ENCODE measurements at places on chromosomes 1 and 21.
A peak's percentile ranks its signal among the peaks of the same experiment; 100 is the strongest.

GRCh38 chr1:223531742-223532341 is 133.7 kb downstream of the CAPN8 start:
- peak; percentile 32 for DNase-seq

DNA sequence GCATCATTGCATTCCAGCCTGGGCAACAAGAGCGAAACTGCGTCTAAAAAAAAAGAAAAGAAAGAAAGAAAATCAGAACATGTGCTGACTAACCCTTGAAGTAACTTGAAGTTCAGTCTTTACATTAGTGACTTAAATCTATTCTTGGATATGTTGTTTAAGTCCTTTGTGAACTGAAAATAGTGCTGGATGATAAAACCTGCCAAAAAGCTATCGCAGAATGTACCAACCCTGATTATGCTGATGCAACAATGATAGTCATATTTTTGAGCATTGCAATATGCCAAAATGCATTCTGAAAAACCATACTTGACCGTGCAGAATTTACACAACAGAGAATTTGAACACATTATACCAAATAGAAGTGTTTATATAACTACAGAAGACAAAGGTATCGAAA is 30.7 kb downstream of the SHISAL2A start:
- no peak for DNase-seq

DNA sequence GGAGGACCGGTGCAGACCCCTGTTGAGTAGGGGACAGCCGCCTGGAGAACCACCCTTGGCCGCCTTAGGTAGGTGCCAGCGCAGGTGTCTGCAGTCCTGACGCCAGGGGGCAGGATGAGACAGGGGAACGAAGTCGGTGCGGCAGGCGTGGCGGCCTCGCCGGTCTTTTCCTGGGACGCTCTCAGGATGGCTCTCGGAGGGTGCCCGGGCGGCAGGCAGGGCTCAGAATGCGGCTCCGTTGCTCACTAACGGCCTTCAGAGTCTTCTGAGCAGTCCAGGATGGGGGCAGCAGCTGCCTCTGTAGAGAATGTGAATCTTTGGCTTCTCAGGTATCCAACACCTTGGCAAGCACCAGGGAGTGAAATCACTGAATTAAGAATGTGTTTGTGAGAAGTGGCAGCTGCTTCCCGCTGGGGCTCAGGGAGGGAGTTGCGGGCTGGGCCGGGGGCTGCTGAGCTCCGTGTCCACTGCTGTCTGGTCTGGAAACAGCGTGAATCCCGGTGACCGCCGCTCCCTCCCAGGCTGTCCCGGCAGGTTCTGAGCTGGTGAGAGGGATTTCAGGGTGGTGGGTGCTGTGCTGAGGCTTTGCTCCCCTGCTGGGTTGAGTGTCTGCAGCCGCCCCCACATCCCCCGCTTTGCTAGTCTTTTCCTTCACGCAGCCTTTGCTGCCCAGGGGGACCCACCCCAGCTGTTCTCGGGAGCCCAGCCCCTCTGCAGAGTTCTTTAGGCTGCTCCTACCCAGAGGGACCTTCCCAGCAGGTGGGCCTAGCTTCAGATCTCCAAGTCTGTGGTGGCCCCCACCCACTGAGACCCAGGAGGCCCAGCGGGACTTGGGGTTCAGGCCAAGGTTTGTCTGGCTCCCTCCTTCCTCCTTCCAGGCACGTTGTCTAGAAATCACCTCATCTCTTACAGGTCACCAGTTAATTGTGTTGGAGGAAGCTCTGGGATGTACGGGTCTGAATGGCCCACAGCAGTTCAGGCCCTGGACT is 11.1 kb upstream of the C1orf174 start:
- DNase-seq: peak; percentile 85

DNA sequence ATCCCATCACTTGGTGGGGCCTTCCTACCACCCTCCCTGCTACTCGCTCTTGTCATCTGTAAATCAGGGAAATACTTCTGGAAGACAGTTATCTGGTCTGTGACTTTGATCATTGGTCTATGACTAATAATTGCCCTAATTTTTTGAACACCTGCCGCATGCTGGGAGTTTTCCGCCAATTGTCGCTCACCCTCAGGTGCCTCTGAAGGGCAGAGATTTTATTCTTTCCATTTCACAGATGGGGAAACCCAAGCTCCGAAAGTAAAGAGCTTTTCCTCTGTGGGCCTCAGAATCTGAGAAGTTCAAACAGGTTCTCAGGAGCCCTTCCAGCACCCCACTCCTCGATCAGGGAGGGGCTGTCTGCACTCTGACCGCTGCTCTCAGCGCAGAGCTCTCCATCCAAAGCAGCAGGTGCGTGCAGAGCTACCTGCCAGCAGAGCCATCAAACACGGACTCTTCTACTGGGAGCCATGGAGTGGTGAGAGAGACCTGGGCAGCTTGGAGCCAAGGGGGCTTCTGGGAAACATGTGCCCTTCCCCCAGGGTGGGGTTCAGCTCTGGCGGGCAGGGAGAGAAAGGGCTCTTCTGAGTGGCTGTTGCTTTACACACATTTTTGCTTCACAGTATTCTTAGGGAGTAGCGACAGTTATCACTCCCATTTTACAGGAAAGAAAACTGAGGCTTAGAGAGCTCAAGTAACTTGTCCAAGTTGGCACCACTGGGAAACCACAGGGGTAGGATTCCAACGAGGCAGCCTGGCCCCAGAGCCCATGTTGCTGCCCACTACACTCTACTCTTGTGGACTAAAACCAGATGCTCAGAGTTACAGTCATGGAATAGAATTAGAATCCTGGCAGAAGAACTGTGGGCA is 5.8 kb upstream of the RUNX3 start:
- DNase-seq: peak; percentile 71

GRCh38 chr21:21806711-21807597 is 808.7 kb downstream of the NCAM2 start:
- DNase-seq: no peak

DNA sequence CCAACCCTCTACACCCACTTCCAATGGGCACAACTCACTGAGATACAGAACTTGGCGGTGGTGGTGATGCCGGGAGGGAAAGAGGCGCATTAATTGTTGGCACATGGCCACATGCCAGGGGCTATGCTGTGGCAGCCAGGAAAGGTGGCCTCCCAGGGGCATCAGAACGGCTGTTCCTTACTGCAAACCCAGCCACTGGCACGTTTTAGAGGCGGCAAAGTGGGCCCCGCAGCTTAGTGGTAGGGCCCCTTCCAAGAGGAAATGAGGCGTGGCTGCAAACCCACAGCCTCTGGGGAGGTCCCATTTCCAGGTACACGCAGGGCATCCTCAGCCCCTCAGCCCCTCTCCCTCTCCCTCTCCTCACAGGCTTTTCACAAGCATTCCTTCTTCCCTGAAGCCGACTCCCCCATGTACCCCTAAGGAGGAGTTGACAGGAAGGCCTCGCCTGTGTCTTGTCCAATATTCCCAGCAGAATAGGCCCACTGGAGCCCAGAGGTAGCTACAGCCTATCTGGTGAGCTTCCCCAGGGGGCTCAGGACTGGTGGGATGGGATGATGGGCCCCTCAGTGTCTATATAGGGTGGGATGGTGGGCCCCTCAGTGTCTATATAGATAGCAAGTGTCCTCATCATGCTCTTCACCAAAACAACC is 166.2 kb downstream of the CLIC6 start:
- DNase-seq: no peak

DNA sequence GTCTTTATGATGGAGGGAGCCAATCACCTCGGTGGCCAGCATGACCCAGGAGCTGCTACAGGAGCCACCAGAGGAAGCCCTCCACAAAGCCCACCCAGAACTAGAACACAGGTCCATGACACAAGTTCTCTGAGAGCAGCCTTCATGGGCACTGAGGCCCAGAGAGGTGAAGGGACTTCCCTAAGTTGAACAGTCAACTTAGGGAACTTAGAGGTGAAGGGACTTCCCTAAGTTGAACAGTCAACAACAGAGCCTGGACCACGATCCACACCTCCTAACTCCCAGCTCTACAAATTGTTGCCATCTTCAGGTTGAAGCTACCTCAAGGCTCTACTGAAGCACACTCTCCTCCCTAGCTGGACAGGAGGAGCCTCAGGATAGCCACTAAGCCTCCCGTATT is 132.7 kb downstream of the CCDC185 start:
- no peak for DNase-seq

GRCh38 chr1:113416496-113416895 is 26.2 kb downstream of the MAGI3 start:
- no peak for DNase-seq

DNA sequence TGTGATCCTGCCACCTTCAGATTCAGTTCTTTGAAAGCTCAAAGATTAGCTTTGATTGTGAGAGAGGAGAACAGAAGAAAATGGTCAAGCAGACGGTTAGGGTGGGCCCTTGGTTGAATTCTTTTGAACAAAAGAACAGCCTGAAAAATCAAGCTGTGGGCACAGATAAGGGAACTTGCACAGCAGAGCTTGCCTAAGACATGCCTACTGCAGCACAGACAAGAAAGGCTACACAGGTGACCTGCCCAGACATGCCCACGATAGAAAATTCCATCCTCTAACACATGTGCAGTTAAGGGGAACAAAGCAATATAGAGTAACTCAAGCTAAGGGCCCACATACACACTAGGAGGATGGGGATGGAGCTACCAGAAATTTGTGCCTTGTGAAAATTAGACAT is 512.5 kb upstream of the LRRC7 start:
- no peak for DNase-seq

DNA sequence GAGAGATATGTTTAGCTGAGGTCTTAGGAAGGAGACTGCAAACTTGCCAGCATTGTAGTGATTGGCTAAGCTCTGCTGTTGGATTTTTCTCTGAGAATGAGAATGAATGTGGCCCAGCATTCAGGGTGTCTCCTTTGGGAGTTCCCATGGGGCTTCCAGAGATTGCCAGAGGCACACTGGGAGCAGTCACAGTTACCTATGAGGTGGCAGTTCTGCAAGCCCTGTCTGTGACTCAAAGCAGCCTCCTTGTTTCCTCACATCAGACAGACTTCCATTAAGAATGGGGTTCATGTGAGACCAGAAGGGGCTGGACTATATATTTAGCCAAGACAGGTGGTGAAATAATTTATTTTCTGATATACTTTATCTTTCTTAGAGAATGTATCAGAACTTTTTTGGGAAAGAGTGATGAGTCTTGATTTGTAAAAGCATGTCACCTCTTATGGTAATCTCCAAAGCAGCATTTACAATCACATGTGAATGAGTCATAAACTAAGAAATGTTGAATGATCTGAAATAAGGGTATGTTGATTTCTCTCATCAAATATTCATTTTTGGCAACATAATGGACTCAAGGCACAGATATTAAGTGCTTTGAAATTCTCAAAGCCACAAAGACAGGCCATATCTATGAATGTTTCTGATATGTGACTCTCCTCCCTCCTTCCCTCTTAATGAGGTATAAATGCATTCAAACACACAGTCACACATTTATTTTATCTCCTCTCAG is 9.5 kb upstream of the SLC19A2 start:
- no peak for DNase-seq

GRCh38 chr1:106954661-106955229 is 101.7 kb upstream of the PRMT6 start:
- DNase-seq: no peak

DNA sequence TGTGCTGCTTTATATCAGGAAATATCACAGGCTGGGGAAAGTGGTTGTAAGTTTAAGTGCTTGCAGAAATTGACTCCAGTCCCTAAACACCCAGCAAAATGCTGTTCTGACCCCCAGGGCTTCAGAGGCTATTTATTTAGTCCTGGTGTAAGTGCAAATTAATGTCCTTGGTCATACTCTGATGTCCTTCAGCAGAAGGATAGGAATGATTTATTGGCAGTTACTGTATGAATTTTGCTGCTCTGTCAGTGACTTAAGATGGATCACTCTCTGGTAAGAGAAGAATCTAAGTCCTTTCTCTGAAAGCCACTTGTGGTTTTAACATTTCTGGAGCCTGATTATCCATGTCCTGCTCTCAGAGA is 21.9 kb downstream of the FAM20B start:
- no peak for DNase-seq

GRCh38 chr1:243406424-243406823 is 150.6 kb downstream of the SDCCAG8 start:
- no peak for DNase-seq

- no peak for DNase-seq
These were observed 2.3 kb downstream of the SPEN start for GRCh38 chr1:15849775-15850324.
